ENCODE measurements at places on chromosomes 5 and 9.

DNA sequence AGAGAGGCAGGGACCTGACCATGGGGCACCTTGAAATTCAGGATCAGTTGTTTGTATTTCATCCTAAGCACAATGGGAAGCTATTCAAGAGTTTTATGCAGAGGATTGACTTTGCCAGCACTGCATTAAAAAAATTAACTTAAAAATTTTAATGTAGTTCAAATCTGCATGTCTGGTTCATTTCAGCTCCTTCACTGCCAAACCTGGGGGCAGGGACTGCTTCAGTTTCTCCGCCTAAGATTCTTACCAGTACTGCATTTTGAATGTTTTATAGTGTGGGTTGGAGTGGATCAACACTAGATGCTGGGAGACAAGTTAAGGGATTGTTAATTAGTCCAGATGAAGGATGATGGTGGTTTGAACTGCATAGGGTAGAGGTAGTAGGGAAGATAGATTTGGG, 15.7 kb upstream of the MSMP start:
- no peak for DNase-seq

- DNase-seq: no peak
These were observed 171.8 kb upstream of the MVB12B start for GRCh38 chr9:126154869-126155268.

GRCh38 chr5:81424728-81425127, 30.8 kb upstream of the ACOT12 start:
- no peak for DNase-seq

DNA sequence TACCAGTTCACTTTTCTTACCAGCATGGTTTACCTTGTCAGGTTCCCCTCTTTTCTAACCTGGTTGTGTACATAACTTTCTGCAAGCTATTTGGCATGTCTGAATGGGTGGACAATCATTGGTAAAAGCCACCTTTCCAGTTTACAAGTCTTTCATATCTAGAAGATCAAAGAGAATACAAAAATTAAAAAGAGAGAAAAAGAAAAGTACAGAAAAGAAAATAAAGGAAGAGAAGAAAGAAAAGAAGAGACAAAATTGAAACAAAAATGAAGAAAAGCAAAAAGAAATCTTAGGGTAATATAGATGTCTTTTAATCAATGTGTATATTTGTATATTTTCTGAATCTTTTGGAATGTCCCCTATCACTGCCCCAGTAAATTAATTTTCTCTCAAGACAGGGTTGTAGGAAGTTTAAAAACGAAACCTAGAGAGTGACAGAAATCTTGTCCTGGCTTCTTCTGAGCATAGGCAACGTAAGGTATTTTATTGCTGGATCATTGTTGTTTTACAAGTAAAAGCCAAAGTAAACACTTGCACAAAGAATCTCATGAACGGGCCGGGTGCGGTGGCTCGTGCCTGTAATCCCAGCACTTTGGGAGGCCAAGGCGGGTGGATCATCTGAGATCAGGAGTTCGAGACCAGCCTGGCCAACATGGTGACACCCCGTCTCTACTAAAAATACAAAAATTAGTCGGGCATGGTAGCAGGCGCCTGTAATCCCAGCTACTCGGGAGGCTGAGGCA, 98.7 kb upstream of the IFNE start:
- DNase-seq: no peak

GRCh38 chr5:165029099-165029870, 1523.9 kb downstream of the MAT2B start:
- no peak for DNase-seq

All from NCI-H1092 treated with DMSO at 0.1 percent for 48 hours (cell line).